ENCODE measurements at places on chromosomes 3 and 15.

DNA sequence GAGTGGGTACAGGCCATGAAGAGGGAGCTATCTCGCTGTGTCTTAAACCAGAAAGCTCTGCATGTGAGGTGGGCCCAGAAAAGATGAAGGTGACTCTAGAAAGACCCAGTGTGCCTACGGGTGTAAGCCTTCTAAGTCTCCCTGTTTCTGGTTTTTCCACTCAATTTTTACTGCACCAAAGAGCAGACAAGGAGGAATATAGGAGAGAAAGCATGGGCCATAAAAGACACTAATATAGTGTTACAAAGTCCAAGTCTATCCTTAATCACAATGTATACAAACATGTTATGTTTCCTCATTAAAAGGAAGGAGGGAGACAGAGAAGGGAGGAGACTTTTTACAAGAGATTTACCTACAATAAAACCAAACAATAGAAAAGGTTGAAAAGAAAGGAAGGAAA, 24.1 kb upstream of the ZKSCAN7 start:
- DNase-seq = no peak

GRCh38 chr3:113802795-113803455, 35.7 kb upstream of the GRAMD1C start:
- no peak for DNase-seq

DNA sequence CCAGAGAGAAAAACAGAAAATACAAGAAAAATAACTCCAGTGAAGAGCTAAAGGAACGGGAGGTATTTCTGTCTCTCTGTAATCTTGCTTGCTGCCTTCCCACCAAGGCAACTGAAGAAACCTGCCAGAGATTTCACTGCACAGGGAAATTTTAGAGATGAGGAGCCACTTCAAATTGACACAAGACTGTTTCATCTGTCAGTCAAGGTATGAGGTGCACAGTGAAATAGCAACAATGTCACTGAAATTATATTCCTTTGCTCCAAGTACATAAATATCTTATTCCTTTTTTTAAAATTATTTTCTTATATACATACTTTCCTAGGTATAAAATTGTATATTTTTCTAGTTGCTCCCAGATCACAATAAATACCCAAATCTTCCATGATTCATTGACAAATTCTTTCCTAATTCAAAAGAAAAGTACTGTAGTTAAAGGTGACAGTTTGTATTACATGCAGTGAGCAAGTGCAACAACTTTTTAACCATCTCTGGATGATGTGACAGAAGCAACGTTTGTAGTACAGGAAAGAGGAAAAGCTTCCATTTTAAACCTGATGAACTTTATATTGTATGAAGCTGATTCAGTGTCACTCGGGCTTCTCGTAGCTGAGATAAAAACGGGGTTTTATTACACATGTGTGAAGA, 563.4 kb downstream of the TUSC7 start:
- no peak for DNase-seq

- DNase-seq = no peak
These were observed 64.7 kb upstream of the IL12A start for GRCh38 chr3:159923956-159924355.

DNA sequence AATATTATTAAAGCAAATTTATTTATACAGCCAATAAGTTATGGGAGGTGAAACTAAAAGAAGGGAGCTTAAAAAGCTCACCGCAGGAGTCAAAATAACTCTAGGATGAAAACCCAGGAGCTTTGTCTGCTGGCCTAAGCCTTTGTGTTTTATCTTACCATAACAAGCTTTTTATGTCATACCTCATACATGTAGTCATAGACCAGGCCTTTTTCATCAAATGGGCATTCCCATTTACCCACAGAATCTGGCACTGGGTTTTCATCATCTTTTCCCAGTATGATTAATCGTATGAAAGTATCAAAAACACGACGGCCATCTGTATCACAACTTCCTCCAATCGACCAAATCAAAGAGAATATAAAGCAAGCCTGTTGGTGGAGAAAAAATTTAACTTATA, 122.8 kb downstream of the DNAH12 start:
- no peak for DNase-seq

- DNase-seq = no peak
These were observed 132.7 kb downstream of the ADAMTS17 start for GRCh38 chr15:100208921-100209603.

GRCh38 chr15:56099311-56099710, 105.9 kb upstream of the NEDD4 start:
- DNase-seq = no peak

DNA sequence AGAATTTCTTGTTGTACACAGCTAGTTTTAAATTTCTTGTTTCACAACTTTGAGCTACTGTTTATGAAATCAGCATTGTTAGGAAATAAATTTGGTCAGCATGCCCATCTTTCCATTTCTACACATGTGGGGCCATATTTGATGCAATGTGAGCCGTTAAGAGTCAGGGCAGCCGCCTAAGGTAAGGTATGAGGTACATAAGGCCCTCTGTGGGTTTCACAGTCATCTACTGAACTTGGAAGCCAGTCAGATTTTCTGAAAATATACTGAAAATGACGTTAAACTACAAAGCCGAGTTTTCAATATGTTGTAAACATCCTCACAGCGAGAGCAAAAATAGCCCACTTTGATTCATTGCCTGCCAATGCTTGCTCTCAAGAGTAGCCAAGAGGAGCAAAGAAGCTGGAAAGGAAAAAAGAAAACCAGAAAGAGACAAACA, 94.7 kb upstream of the PDZRN3 start:
- DNase-seq = peak; percentile 81

GRCh38 chr15:100537331-100537730, 8.6 kb upstream of the CERS3 start:
- no peak for DNase-seq

- no peak for DNase-seq
These were observed 3.7 kb downstream of the MKRN2OS start for GRCh38 chr3:12541625-12542024.

DNA sequence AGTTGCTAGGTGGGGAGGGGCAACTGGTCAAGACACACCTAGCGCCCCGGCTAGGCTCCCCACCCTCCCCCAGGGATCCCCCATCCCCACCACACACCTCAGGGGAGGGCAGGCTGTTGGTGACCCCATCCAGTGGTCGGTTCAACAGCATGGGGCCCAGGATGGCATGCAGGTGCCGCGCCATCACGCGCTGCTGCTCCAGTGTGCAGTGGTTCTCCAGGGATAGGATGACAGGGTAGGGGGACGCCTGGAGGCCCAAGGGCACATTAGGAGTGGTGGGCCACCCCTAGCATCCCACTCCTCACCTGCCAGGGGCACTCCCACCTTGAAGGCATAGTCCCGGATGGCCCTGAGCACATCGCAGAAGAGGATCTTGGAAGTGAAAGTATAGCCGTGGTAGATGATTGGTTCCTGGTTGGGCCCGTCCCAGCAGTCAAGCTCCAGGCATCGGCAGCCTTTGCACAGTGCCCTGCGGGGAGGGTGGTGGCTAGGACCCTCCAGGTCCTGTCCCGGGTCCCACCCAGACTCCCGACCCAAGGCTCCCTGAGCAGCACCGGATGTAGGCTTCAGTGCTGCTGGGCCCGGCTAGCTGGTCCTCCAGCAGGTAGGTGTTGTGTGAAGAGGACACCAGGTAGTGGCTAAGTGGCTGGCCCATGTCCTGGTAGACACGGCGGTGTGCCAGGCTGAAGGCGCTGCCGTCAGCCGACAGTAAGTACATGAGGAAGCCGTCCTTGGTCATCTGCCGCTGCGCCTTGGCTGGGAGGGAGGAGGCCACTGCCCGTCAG, 19.4 kb downstream of the VILL start:
- DNase-seq = no peak

DNA sequence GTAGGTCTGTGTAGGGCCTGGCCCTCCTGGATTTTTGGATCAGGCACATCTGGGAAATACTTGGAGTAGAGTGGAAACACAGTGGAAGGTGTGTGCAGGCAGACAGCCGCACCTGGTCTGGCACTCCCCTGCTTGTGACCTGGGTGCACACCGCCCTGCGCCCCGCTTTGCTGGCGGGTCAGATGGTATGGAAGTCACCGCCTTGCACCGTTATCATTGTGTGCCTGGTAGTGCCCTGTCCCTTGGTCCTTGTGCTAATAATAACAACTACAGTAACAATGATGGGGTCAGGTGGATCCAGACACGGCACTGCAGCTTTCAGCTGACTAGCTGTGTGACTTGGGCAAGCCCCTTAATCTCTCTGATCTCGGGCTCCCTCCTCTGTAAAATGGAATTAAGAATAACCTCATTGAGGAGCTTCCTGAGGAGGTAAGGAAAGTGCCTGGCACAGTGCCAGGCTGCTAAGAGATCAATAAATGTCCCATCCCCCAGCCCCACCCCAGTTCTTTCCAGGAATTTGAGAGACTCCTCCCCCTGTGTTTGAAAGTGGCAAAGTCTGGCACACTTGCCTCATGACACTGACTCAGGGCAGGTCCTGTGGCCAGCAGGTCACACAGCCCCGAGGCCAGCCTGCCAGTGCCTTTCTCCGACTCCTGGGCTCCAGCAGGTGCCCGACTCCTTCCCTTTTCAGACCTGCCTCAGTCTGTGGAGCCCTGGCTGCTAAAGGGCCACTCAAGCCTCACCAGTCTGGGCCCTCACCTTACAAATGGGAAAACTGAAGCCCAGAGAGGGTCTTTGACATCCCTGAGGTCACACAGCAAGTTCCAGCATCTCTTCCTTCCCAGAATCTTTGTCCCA, 9.8 kb downstream of the ISG20 start:
- DNase-seq = no peak

DNA sequence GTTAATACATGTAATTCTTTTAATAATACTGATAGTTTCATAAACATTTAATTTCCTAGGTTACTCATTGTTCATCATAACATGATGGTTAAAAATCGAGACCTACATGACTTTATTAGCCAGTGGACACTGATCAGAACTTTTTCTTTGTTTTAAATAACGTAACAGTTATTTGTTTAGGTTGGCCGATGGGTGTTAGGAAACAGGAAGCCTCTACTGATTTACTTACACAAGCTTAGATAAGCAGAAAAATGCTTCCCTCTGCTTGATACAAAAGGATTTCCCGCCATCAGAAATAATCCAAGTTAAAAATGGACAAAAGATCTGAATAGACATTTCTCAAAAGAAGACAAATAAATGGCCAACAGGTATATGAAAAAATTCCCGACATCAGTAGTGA, 16.6 kb upstream of the APH1B start:
- no peak for DNase-seq

DNA sequence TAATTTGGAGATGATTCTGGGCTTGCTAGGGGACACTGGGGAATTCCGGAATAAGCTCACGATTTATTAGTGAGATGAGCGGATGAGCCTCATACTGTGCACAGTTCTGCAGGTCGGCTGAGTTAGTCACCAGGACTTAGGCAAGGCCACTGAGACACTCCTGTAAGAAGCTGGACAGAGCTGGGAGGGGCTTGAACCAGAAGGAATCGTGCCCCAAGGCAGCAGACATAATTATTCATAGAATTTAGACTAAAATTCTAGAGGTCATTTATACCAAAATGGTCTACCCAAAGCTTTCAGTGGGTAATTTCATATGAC, 121.4 kb downstream of the VGLL4 start:
- peak; percentile 47 for DNase-seq

DNA sequence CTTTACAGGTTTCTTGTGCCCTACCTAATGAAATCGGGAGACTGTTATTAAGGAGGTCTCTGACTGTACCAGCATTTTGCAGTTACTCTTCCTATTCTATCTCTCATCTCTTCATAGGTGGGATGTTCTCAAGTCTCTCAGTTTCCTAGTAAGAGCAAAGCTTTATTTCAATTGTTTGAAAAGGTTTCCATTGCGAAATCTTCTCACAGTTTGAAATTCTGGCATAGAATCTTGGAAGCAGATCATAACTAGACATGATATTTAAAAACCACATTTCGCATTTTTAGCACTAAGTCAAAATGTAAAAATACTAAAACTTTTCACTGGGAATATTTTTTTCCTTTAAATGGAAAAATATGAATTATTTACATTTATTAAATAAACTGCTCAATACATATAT, 1311.4 kb downstream of the ROBO2 start:
- DNase-seq = no peak

DNA sequence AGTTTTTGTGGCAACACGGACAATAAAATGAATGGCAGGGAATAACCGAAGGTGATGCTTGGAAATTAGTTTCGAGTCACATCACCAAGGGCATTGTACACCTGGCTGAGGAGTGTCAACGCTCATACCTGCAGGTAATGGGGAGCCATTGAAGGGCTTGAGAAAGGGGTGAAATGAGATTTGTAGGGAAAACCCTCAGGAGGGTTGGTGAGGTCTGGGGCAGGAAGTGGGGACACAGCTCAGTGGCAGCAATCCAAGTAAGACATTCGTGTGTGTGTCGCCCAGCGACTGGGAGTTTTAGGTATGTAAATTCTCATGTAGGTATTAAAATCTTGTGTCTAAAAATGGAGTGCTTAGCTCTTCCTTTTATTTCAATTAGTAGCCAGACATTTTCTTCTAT, 14.3 kb downstream of the PARP14 start:
- no peak for DNase-seq

GRCh38 chr15:101068961-101069653, 149.9 kb downstream of the LRRK1 start:
- peak; percentile 36 for DNase-seq

DNA sequence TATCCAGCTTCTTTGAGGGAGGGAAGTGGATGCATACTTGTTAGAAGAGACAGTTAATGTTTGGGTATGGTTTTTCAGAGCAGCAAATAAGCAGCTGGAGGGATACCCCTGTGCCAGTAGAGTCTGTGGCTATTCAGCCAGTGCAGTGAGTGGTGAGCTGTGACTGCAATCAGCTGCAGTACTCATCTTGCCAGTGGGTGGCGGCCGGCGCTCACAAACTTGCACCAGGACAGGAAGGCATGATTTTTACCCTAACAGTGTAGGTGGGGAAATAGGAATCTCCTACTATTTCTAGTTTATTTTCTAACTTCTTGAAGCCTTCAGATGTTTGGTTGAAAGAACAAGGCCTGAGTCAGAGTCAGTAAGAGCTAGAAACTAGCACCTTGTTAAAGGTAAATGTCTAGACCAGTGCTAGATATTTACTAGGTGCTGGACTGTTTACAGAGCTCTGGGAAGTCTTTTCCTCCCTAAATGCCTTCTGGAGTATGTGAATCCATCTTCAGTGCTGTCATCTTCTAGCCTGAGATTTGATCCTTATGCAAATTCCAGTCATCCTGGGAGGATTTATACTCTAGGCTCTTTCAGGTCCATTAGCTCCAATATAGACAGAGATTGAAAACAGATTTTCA, 23.6 kb downstream of the TIMP4 start:
- DNase-seq = peak; percentile 54
